ENCODE measurements at places on chromosomes 7 and 10. TPM values are rescaled to one million over a fixed set of nuclear protein-coding genes. Genes with fewer than 3 reads are reported as not detected.

DYDC2 gene
- not detected for polyA plus RNA-seq

UMAD1 gene
- 15.8 TPM for polyA plus RNA-seq

PIP gene
- polyA plus RNA-seq = not detected

CHN2 gene
- polyA plus RNA-seq = 6.8 TPM

TYW1B gene
- 2.6 TPM for polyA plus RNA-seq

SSMEM1 gene
- polyA plus RNA-seq = not detected

CCM2 gene
- polyA plus RNA-seq = 42.0 TPM

SUGCT gene
- 3.3 TPM for polyA plus RNA-seq

ANKRD7 gene
- 0.10 TPM for polyA plus RNA-seq

ALOX5 gene
- polyA plus RNA-seq = 52.5 TPM

CALML5 gene
- polyA plus RNA-seq = not detected

RBP3 gene
- not detected for polyA plus RNA-seq

CLRN3 gene
- not detected for polyA plus RNA-seq

ACHE gene
- polyA plus RNA-seq = 4.3 TPM

PHKG1 gene
- 13.0 TPM for polyA plus RNA-seq

IFT22 gene
- 32.9 TPM for polyA plus RNA-seq

PLPP4 gene
- polyA plus RNA-seq = 0.52 TPM

HIP1 gene
- polyA plus RNA-seq = 17.7 TPM

NUDCD3 gene
- 59.8 TPM for polyA plus RNA-seq

GIMAP1 gene
- polyA plus RNA-seq = 8.0 TPM

KAZALD1 gene
- polyA plus RNA-seq = 5.9 TPM

TMEM236 gene
- polyA plus RNA-seq = 0.44 TPM

NKX2-3 gene
- polyA plus RNA-seq = not detected

GRM3 gene
- not detected for polyA plus RNA-seq

TMEM176B gene
- polyA plus RNA-seq = 84.0 TPM

FAM25C gene
- polyA plus RNA-seq = not detected

TMEM139 gene
- 1.2 TPM for polyA plus RNA-seq

SORCS1 gene
- 9.3 TPM for polyA plus RNA-seq

FBXL13 gene
- 0.38 TPM for polyA plus RNA-seq

FAM237B gene
- polyA plus RNA-seq = not detected

CCL24 gene
- not detected for polyA plus RNA-seq

HOXA13 gene
- polyA plus RNA-seq = 24.4 TPM

OR2A1 gene
- polyA plus RNA-seq = 0.23 TPM

NPFFR1 gene
- 0.01 TPM for polyA plus RNA-seq

BAZ1B gene
- polyA plus RNA-seq = 37.1 TPM

ECHDC3 gene
- 28.1 TPM for polyA plus RNA-seq

ADAM8 gene
- 5.7 TPM for polyA plus RNA-seq

HYAL4 gene
- not detected for polyA plus RNA-seq

All from urinary bladder (tissue), 4 donors.